Right atrium auricular region (tissue), 2 donors: ENCODE measurements at places on chromosomes 12 and 14.

DNA sequence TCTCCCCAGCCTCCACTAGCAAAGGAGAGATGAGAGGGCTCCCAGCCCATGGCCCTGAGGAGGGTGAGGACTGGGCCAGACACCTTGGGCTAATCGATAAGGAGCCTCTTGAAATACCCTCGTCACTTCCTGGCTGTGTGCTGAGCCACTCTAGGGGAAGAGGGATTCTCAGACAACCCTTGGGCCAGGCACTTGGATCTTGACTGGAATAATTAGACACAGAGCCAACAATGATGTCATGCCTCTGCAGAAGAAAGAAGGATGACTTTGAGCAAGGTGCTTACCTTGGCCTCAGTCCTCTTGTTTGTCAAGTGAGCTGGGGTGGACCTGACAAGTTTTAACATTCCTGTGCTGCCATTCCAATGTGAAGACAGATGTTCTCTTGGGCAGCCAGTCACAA, 83.1 kb downstream of the LRRC74A start:
- DNase-seq: no peak

- DNase-seq: peak; percentile 75
Measured at GRCh38 chr12:15227004-15227679, 5.9 kb upstream of the RERG start.

DNA sequence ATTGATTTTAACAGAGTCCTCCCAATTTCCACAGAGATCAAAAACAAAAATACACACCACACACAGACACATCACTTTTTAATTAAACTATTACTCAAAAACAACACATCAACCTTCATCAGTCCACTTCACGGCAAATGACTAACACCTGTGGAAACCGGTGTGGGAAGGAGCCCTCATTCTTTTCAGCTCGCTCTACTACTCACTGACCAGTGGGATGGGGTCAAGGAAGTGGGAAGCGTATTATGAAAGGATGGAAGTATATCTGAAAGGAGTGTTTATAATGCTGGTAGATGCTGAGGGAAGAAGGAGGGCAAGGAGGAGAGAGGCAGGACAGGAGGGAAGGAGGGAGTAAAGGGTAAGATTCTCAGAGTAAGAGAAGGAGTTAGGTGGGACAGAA, 156.5 kb downstream of the EPS8 start:
- DNase-seq: no peak

- no peak for DNase-seq
Measured at GRCh38 chr12:47709671-47710070, 3.8 kb upstream of the RPAP3 start.

GRCh38 chr14:63788011-63788933, 60.4 kb upstream of the SGPP1 start:
- DNase-seq: no peak

GRCh38 chr14:99229654-99230207, 42.3 kb downstream of the BCL11B start:
- DNase-seq: no peak

DNA sequence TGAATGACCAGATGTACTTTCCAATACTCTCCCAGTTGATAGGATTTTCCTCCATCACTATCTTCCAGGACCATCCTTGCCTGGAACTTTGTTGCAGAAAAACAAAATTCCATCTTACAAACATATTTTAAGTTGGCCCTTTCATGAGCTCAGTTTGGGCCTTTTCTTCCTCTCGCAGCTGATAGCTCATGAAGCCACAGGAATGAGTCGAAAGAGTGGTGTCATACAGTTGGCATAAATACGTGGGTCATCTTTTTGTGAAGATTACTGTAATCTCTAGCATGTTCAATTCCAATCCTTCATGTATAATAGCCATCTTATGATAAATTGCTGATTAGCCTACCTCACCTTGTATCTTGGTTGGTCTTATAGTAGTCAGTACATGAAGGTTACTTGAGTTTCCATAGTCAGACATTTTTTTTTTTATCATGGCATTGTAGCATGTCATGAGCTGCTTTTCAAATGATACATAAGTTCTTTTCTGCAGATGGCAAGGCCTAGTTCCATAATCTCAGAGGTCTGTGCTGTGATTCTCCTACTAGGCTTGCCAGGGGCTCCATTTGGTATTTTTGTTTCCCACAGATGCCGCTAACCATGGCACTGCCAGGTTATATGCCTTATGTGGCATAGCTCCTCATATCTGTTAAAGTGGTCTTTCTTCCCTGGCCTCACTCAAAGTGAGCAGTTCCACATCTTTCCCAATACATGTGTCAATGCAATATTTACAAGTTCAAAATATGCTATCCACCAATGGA, 380.6 kb upstream of the DCN start:
- no peak for DNase-seq

DNA sequence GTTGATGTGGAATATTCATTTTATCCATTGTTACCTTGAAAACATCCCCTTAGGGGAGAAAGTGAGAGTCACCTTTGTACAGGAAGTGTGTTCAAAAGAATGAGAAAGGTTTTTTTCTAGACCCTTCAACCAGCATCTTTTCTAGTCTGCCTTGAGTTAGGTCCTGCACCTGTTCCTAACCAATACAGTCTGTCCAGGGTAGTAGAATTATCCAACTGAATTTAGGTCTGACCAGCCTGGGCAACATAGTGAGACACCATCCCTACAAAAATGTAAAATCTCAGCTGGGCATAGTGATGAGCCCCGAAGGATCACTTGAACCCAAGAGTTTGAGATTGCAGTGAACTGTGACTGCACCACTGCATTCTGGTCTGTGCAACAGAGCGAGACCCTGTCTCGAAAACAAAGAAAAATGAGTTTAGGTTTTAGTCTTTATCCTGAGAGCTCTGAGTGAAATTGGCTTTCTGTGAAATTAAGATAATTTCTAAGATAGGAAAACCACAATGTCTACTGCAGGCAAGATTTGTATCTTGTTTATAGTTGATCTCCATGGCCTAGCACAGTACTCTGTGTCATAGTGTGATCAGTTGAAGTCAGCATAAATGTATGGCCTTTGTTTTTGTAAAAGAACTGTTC, 25.2 kb downstream of the ARHGAP5 start:
- no peak for DNase-seq

GRCh38 chr12:14153803-14154202, 172.4 kb upstream of the GRIN2B start:
- no peak for DNase-seq

DNA sequence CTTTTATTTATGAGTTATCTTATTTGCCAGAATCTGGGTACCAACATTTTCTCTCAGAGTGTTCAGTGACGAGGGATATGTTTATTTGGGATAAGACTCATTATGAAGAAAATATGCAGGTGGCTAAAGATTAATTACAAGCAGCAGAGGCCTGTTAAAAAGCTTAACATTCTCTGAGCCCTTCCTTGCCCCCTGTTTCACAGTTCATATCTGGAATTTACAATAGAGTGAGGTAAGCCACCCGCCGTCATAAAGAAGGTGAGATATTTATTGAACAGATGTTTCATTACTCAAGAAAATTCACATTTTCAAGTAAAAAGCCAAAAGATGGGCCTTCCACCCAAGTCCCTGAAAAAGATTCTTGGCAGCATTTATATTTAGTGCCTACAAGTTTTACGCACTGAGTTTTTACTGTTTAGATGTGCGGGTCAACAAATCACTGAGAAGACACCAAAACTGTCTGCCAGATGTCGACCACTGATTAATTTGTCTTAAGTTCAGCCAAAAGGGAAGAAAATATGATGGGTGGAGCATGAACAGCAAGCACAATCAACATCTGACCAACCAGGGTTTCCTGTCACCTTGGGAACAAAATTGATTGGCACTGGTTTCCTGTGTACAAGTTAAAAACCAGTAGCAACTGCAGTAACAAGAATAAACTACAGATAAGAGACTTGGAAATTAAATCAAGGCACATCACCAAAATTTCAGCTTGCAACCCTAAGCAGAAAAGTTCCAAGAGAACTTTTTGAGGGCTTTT, 85.5 kb upstream of the PTPRB start:
- DNase-seq: no peak

DNA sequence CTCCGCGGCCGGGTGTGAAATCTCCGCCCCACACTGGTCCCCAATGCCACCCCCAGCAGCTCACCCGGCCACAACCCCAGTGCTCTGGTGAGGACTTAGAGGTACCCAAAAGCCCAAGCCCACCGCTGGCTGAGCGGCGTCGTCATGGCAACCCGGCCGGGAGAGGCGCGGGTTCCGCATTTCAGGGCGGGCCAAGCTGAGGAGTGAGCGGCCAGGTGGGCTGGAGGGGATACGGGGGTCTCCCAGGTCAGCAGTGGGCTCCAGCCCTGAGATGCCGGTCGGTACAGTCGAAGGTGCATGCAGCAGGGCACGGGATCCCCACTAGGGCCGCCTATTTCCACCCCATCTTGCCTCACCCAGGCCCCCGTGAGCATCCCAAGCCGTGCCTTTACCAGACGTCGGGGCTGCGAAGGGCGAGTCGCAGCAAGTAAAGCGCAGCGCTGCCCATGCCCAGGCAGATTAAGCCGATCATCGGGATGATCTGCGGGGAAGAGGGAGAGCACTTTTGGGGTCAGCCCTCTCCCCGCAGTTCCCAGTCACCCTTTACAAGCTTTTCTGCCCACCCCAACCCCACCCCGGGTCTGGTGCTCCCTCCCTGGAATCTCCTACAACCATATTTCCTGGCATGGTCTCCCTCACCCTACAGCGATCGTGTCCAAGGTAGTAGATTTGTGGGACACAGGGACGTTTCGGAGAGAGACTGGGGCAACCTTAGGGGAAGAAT, 6.9 kb downstream of the SHMT2 start:
- DNase-seq: no peak

DNA sequence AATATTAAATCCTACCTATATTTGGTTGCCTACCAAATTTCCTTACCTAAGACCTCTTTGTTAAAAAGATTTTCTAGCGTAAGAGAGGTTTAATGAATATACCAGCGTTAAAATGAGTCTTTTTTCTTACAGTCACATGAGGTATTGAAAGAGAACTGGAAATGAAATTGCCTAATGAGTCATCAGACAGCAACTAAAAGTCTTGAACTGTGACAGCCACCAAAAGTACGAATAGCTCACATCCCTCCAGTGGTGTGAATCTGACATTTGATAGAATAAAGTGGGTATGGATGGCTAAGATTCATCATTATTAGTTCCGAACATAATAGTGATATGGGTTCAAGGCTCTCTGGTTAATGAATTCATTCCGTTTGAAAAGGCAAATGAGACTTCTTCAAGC, 1297.3 kb downstream of the AACS start:
- no peak for DNase-seq

DNA sequence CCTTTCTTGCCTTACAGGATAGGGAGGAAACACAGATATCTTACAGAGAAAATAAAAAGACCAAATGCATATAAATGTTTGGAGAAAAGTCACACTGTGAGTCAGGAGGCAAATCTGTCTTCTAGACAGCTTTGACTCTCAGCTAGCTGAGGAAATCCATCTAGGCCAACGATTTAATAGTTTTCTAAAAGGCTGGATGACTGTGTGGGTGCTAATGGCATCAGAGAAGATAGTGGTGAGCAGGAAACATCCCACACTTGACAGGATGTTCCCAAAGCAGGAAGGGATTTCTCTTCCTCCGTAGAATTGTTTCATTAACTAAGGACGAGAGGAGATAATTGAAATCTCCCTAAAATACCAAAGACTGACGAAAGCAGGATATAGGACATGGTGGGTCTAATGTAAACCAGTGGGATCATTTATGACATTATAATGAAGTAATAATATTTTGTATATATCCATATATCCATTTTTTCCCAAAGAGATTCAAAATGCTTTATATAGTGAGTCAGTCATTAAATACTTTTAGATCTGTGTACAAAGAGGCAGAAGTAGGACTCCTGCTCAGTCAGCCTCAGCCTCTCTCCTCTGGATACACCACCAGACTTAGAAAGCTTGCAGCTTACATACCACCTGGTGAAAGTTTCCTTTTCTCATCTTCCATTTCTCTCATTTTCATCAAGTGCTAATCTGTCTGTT, 44.3 kb upstream of the PSMA6 start:
- no peak for DNase-seq

DNA sequence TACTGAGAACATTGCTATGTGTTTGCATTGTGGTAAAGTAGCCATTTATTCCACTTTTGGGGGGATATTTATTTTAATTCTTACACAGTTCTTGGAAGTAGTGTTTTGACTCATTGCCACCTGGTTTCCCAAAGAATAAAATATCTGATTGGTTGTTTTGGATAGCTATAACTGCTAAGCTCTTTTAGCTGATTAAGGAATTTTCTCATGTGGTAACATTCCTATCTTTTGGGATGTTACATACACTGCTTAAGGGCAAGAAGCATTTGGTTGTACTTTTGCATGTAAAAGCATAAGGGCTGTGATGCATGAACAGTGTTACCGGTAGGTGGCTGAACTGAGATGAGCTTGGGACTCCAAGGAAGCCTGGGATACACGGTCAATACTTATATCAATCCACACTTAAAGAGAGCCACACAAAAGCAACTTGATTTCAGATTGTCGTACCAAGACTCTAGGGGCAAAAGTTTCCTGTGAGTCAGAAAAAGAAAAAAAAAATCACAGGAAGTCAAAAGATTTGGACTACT, 71.4 kb upstream of the PRKD1 start:
- DNase-seq: no peak

DNA sequence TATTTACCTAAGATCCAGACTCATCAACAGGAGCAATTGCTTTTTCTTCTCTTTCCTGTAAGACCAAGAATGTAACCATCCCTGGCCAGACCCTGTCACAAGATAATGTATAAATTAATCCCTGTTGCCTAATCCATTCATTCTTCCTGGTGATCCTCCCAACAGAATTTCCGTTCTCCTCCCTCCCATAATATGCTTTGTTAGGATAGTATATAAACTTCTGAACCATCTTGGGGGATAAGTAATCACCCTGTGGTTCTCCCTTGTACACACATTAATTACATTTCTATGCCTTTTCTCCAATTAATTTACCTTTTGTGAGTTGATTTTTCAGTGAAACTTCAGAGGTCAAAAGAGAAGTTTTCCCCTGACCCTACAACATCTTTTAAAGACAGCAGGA, 76.2 kb upstream of the RASSF8 start:
- no peak for DNase-seq

GRCh38 chr12:23834076-23834475, 115.4 kb downstream of the SOX5 start:
- DNase-seq: no peak

- DNase-seq: no peak
Measured at GRCh38 chr12:117809509-117809908, 159.3 kb downstream of the KSR2 start.

GRCh38 chr14:74244115-74244514, 4.9 kb downstream of the VSX2 start:
- DNase-seq: no peak

GRCh38 chr14:58607952-58608317, 29.8 kb upstream of the DACT1 start:
- no peak for DNase-seq

DNA sequence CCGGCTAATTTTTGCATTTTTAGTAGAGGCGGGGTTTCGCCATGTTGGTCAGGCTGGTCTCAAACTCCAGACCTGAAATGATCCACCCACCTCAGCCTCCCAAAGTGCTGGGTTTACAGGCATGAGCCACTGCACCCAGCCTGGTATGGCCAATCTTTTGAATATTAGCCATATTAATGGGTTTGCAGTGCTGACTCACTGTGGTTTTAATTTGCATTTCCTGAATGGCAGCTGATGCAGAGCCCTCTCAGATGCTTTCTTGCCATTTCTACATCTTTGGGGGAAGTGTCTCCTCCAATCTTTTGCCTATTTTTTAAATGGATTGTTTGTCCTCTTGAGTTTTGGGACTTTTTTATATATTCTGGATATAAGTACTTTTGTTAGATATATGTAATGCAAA, 55.5 kb upstream of the NPAS3 start:
- no peak for DNase-seq
